ENCODE measurements at places on chromosomes 12 and 14.

DNA sequence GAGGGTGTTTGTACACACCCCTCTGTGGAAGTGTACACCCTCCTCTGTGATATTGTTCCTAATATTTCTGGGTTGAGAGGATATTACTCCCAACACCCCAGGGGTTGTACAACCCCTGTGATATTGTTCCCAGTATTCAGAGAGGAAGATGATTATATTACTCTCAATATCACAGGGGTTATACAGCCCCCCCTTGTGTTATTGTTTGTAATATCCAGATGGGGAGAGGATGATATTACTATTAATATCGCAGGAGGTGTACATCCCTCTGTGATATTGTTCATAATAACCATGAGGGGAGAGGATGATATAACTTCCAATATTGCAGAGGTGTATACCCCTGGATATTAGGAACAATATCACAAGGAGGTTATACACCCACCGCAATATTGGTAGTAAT lies 566.1 kb upstream of the MIS18BP1 start:
- no peak for DNase-seq

- DNase-seq = no peak
These were observed 23.1 kb downstream of the EEA1 start for GRCh38 chr12:92905811-92906554.

DNA sequence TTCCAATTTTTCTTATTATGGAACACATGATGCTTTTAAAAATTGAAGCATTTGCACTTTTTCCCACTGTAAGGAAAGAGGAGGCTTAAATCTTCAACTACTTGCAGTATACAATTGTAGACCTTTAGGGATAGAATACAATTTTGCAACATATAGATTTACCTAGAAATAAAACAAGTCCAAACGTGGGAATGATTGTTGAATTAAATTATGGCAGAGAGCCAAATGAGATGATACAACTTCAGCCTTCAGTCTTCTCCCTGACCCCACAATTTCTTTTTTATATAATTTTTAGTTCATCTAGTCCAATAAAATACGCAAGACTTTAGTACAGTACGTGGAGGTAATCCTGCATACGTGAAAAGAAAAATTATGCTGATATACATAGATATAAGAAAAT lies 666.5 kb downstream of the SLC16A7 start:
- no peak for DNase-seq

- DNase-seq = no peak
These were observed 5.9 kb upstream of the KRT3 start for GRCh38 chr12:52801773-52802172.

GRCh38 chr14:98278800-98279199 lies 993.2 kb downstream of the BCL11B start:
- no peak for DNase-seq

- DNase-seq = no peak
These were observed 12.5 kb downstream of the MOK start for GRCh38 chr14:102292441-102292840.

- DNase-seq = peak; percentile 28
These were observed 14.0 kb downstream of the SMCO2 start for GRCh38 chr12:27460471-27460978.

- DNase-seq = no peak
These were observed 7.7 kb upstream of the TMED2 start for GRCh38 chr12:123576611-123577010.

DNA sequence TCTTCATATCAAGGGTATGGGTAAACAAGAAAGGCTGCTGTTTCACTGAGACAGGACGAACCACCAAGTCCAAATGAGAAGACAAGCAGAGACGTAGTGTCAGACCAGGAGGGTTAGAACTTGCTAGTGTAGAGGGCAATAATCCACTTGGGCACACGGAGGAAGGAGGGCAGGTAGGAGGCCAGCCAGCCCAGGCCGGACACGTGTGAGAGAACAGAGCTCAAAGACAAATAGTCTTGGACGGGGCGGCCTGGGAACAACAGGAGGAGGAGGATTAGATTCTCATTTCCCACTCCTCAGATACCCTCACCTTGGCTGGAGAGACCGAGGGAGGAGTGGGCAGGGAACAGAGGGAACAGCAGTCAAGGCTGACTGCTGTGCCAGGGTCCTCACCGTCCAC lies 8.8 kb downstream of the DHRS1 start:
- no peak for DNase-seq

Measured in stimulated activated CD4-positive, alpha-beta T cell treated with anti-CD3 and anti-CD28 coated beads, TNF-alpha, amount 100 ng/mL, for 48 hours (primary cell).